ENCODE measurements at places on chromosomes 6 and 20.

DNA sequence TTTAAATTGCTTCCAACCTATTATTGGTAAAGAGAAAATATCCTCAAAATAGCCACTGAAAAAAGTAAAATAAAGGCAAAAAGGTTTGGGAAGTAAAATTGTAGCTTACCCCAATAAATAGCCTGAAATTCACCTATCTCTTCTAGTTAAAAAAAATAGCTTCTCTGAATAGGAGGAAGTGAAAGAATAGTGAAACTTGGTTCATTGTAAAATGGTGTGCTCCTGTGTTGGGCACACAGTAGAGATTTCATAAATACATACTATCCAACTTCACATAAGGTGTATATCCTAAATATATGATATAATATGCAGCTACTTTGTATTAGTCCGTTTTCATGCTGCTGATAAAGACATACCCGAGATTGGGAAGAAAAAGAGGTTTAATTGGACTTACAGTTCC is 45.3 kb downstream of the CDK19 start:
- DNase-seq = no peak

DNA sequence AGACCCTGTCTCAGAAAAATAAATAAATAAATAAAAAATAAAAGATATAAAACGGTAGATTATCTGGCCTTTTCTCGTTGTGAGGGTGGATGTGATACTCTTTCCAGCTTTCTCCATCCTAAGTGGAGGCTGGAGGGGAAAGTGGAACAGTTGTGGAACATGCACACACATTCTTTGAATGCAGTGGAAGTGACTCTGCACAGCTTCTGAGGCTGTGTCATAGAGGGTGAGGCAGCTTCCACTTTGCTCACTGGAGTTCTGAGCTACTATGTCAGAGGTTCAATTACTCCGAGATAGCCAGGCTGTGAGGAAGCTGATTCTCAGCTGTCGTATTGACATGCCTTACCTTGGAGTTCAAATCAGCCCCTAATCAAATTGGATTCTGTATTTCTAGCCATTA is 82.2 kb downstream of the CHMP4B start:
- DNase-seq = no peak

GRCh38 chr6:108748055-108748454 is 100.2 kb upstream of the ARMC2 start:
- no peak for DNase-seq

GRCh38 chr6:31094389-31094881 is 17.9 kb downstream of the C6orf15 start:
- DNase-seq = peak; percentile 60

DNA sequence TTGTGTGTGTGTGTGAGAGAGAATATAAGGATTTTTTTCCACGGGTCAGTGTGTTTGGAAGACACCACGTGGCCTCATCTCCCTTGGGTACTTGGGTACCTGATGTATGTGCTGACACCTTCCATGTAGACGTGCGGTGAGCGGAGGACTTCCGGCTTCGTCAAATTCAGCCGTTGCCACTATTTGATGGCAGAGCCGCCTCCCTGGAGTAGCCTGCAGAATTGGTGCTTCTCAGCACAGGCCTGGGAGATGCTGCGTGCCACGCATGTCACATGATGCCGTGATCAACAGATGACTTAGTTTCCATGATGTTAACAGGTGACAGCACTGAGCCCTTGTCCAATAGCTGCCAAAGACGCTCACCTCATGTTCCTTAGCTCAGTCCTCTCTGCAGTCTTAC is 69.4 kb downstream of the CDH4 start:
- DNase-seq = no peak

DNA sequence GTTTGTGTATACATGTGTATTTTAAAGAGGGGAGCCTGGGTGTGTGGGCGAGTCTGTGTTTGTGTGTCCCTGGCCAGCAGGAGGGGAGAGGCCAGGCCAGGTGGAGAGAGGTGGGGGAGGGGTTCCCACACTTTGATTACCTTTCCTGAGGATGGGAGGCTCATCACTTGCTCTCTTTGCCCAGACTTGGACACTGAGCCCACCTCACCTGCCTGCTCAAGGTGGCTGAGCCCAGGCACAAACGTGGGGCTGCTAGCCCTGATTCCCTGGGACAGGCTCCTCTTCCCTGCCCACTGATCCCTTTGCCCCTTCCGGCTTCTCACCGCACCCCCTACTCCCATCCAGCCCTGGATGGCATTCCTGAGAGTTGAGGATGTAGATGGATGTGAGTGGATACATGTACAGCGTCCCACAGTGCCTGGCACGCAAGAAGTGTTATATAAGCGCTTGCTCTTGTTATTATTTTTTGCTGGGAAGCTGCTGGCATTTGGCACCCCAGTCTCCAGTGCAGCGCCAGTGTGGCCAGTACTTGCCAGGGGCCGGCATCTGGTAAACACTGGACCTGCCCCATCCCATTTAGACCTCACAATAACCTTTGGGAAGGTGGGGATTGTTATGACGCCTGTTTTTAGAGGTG is 2.7 kb downstream of the CEBPB start:
- peak; percentile 15 for DNase-seq

- no peak for DNase-seq
Observed at GRCh38 chr6:11731423-11731822, 47.2 kb downstream of the ADTRP start.

DNA sequence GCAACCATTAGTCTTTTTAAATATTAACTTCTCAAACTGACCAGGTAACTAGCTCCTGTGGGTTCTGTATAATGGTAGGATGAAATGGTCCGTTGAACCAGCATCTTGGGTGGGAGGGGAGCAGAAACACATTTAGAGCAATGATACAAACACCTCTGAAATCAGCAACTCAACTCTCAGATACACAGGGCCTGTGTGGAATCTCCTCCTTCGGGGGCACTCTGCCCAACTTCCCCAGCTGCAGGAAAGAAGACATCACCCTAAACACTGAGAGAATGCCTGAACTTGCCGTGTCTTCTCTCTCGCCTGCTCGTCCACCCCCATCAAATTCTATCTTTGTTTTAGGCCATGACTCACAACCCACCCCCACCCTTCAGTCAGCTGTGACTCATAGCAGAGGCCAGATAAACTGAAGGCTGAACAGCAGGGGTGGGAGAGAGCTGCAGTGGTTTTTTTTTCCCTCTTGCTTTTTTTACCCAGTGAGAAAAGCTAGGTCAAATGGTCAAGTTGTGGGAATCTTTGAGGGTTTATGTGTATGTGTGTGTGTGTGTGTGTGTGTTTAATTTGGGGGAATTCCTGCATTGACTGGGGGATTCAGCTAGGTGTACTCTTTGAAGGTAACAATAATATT is 593.4 kb upstream of the JAG1 start:
- peak; percentile 60 for DNase-seq

DNA sequence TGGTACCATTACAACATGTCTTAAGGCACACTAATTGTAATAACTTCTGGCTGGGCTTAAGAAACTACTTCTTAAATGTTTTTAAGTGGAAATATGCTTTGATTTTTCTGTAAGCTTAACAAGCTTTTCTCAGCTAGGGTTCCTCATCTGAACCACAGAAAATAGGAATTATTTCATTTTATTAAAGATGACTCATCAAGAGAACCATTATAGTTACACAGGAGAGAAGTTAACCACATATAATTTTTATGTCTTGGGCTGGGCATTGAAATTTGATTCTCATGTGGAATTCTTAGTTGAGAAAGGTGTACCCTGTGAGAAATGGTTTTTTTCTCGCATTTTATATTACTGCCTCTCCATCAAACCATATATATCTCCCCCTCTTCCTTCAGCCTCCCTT is 75.1 kb downstream of the QKI start:
- no peak for DNase-seq

GRCh38 chr6:49198015-49198414 is 265.0 kb downstream of the MMUT start:
- DNase-seq = no peak

GRCh38 chr6:79895382-79896074 is 51.8 kb downstream of the ELOVL4 start:
- no peak for DNase-seq
